ENCODE measurements at places on chromosomes 4 and X. TPM values are rescaled to one million over a fixed set of nuclear protein-coding genes. Genes with fewer than 3 reads are reported as not detected.

The KLB gene
- total RNA-seq: 0.34 TPM

The GRID2 gene
- not detected for total RNA-seq

The CFAP299 gene
- not detected for total RNA-seq

The NDNF gene
- 1.5 TPM for total RNA-seq

GRCh38 chr4:159227984-159228383, 125.1 kb downstream of the RAPGEF2 start:
- no peaks in the 10 kb centered on the region for H3K36me3 ChIP-seq
- H3K4me3 ChIP-seq: peak overlapping the region; percentile 46
- no peaks in the 10 kb centered on the region for H3K27me3 ChIP-seq
- DNase-seq: no peak
- peaks cover 3% of the 10 kb centered on the region for H3K4me1 ChIP-seq
- peak overlapping the region; percentile 54 for H3K27ac ChIP-seq
